ENCODE measurements at places on chromosomes 11 and 22. TPM values are rescaled to one million over a fixed set of nuclear protein-coding genes. Genes with fewer than 3 reads are reported as not detected.
A peak's percentile ranks its signal among the peaks of the same experiment; 100 is the strongest.

- DNase-seq = no peak
- H3K4me1 ChIP-seq = no peaks in the 10 kb centered on the region
- H3K27me3 ChIP-seq = peaks cover 33% of the 10 kb centered on the region
- no peaks in the 10 kb centered on the region for H3K36me3 ChIP-seq
- no peak overlapping the region for H3K27ac ChIP-seq
Observed at GRCh38 chr11:120149246-120149645, 11.3 kb upstream of the TRIM29 start.

DNA sequence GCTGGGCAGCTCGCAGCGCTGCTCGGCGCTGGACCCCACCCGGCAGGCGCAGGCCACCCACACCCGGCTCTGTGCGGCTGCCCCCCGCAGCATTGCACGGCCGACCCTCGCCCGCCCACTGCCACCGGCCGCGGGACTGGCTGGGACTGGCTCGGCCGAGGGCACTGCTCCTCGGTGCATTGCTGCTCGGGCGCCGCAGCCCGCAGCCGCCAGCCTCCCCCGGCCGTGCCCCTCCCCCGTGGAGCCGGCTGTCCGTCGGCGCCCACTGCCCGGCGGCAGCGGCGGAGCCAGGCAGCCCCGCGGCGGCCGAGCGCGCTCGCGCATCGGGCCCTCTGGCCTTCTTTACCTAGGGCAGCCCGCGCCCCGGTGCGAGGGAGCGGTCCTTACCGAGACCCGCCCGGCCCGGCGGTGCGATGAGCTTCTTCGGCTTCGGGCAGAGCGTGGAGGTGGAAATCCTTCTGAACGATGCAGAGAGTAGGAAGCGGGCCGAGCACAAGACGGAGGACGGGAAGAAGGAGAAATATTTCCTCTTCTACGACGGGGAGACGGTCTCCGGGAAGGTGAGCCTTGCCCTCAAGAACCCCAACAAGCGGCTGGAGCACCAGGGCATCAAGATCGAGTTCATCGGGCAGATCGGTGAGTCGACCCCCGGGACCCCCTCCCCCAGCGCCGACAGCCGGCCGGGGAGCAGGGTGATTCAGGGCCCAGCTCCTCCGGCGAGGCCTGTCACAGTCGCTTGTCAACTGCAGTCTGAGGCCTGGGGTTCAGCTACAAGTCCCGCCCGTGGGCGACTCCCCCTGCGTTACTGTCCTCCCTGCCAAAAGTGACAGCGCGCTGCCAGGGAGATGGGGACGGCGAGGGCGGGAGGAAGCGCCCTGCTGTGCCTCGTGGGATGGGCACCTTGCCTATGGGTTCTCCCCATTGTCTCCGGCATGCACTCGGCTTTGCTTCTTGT lies 516 bp downstream of the VPS26B start:
- peak overlapping the region; percentile 85 for H3K27ac ChIP-seq
- H3K4me1 ChIP-seq = peaks cover 26% of the 10 kb centered on the region
- peaks cover 6% of the 10 kb centered on the region for H3K36me3 ChIP-seq
- peak overlapping the region; percentile 96 for H3K4me3 ChIP-seq
- no peak for DNase-seq
- H3K27me3 ChIP-seq = no peaks in the 10 kb centered on the region

DNA sequence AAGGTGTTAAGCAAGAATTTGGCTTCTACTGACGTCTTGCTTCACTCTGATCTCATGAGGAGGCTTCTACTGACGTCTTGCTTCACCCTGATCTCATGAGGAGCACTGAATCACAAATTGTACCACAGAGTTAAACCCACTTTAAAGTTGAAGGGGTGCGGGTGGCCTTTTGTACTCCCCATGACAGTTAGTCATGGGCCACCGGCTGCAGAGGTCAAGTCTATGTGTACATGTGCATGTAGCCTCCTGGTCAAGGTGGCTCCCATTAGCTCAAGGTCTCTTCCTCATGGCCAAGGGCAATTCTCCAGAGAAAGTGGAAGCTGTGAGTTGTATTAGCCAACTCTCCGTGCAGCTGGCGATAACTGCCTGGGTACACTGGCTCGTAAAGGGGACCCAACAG lies 23.1 kb upstream of the FZD4 start:
- no peak overlapping the region for H3K27ac ChIP-seq
- H3K4me1 ChIP-seq = no peaks in the 10 kb centered on the region
- H3K27me3 ChIP-seq = no peaks in the 10 kb centered on the region
- no peak for DNase-seq
- H3K36me3 ChIP-seq = no peaks in the 10 kb centered on the region
- no peak overlapping the region for H3K4me3 ChIP-seq

- no peak overlapping the region for H3K4me3 ChIP-seq
- no peak overlapping the region for H3K27ac ChIP-seq
- no peaks in the 10 kb centered on the region for H3K27me3 ChIP-seq
- no peaks in the 10 kb centered on the region for H3K36me3 ChIP-seq
Observed at GRCh38 chr11:64831411-64831891, 13.0 kb downstream of the CDC42BPG start.

- no peaks in the 10 kb centered on the region for H3K4me1 ChIP-seq
- peak overlapping the region; percentile 34 for H3K4me3 ChIP-seq
- H3K27ac ChIP-seq = no peak overlapping the region
- H3K36me3 ChIP-seq = no peaks in the 10 kb centered on the region
Observed at GRCh38 chr11:36450110-36450572, 59.9 kb downstream of the TRAF6 start.

DNA sequence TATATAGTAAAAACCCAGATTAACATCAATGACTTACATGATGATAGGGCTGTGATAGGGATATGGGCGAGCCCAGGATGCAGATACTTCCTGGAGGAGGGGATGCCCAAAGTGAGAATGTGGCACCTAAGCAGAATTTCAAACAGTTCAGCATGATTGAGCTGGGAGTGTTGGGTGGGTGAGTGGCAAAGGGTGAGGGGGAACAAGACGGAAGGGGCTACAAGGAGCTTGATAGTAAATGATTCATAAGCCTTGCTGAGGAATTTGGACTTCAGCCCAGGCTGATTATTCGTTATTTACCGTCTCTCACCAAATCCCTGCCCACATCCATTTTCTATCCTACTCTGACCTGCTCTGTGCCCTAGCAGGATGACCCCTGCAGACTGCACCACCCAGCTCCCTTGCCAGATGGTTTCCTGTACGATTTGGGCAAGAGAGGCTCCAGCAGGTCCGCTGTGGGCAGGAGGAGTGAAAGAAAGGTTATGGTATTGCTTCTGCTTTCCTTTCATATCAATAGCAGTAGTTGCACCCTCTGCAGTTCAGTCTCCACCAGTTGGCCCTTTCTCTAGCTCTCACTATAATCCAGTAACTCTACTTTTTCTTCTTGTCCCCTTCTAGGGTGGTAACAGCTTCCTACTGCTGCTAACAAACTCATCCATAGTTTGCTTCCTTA lies 30.3 kb upstream of the SIK2 start:
- no peaks in the 10 kb centered on the region for H3K36me3 ChIP-seq
- H3K4me3 ChIP-seq = no peak overlapping the region
- H3K4me1 ChIP-seq = 0 out of 2 replicates have a peak, but pooled peaks cover 4% of the 10 kb centered on the region
- H3K27ac ChIP-seq = no peak overlapping the region
- no peaks in the 10 kb centered on the region for H3K27me3 ChIP-seq
- no peak for DNase-seq

GRCh38 chr11:90874986-90875385 lies 652.1 kb upstream of the CHORDC1 start:
- no peaks in the 10 kb centered on the region for H3K36me3 ChIP-seq
- H3K4me3 ChIP-seq = no peak overlapping the region
- H3K27me3 ChIP-seq = no peaks in the 10 kb centered on the region
- no peak overlapping the region for H3K27ac ChIP-seq

DNA sequence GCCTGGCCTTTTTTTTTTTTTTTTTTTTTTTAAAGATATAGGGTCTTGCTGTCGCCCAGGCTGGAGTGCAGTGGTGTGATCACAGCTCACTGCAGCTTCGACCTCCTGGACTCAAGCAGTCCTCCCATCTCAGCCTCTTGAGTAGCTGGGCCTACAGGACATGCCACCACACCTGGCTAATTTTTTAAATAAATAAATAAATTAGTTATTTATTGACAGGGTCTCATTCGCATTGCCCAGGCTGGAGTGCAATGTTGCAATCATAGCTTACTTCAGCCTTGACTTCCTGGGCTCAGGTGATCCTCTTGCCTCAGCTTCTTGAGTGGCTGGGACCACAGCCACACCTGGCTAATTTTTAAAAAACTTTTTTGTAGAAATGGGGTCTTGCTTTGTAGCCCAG lies 10.5 kb downstream of the AP2A2 start:
- no peaks in the 10 kb centered on the region for H3K27me3 ChIP-seq
- H3K4me1 ChIP-seq = peaks cover 6% of the 10 kb centered on the region
- H3K36me3 ChIP-seq = no peaks in the 10 kb centered on the region
- H3K4me3 ChIP-seq = no peak overlapping the region

- DNase-seq = no peak
- H3K27ac ChIP-seq = no peak overlapping the region
- H3K4me1 ChIP-seq = no peaks in the 10 kb centered on the region
- no peak overlapping the region for H3K4me3 ChIP-seq
- H3K27me3 ChIP-seq = no peaks in the 10 kb centered on the region
- no peaks in the 10 kb centered on the region for H3K36me3 ChIP-seq
Observed at GRCh38 chr22:46618667-46619066, 1.5 kb upstream of the GRAMD4 start.

GRCh38 chr11:37104380-37104779 lies 506.3 kb upstream of the RAG2 start:
- DNase-seq = no peak
- H3K4me1 ChIP-seq = no peaks in the 10 kb centered on the region
- no peaks in the 10 kb centered on the region for H3K36me3 ChIP-seq
- no peak overlapping the region for H3K27ac ChIP-seq

DNA sequence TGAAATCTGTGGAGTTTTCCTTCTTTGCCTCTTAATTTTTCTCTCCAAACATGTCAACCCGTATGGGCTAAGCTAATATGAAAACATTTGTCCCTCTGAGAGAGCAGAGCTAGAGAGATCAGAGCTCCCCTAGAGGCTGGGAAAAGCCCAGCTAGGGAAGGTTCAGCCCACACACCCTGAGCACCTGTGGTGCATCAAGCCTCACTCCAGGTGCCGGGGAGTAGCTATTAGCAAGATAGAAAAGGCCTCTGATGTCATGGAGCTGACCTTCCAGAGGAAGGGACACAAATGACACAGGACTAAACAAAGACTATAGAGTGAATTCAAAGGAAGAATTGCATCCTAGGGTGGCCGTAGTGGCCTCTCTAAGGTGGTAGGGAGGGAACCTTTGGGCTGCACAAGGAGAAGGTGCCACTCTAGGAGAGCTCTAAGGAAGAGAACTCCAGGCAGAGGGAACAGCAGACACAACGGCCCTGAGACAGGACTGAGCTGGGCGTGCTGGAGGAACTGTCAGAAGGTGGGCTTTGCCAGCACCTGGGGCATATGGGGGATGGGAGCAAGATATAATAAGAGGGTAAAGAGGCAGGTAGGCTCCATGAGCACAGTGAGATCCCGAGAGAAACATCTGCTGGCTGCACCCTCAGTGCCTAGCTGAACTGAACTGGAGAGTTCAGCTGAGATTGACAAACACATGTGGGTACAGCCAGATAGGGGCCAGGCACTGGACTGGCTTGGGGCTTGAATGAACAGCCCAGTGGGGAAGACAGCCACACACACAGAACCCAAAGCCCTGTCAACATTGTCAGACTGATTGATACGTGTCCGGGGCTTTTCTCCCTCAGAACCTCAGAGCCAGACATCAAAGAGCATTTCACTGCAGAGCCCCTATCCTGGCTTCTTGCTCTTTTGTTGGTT lies 65.5 kb upstream of the DRD2 start:
- no peaks in the 10 kb centered on the region for H3K4me1 ChIP-seq
- H3K27ac ChIP-seq = no peak overlapping the region
- H3K36me3 ChIP-seq = no peaks in the 10 kb centered on the region
- H3K4me3 ChIP-seq = no peak overlapping the region
- no peak for DNase-seq

- 0 out of 2 replicates have a peak, but pooled peaks cover 2% of the 10 kb centered on the region for H3K36me3 ChIP-seq
- no peak overlapping the region for H3K27ac ChIP-seq
- no peaks in the 10 kb centered on the region for H3K27me3 ChIP-seq
- no peaks in the 10 kb centered on the region for H3K4me1 ChIP-seq
- DNase-seq = no peak
- no peak overlapping the region for H3K4me3 ChIP-seq
Observed at GRCh38 chr11:30342736-30343166, 19.8 kb downstream of the ARL14EP start.

DNA sequence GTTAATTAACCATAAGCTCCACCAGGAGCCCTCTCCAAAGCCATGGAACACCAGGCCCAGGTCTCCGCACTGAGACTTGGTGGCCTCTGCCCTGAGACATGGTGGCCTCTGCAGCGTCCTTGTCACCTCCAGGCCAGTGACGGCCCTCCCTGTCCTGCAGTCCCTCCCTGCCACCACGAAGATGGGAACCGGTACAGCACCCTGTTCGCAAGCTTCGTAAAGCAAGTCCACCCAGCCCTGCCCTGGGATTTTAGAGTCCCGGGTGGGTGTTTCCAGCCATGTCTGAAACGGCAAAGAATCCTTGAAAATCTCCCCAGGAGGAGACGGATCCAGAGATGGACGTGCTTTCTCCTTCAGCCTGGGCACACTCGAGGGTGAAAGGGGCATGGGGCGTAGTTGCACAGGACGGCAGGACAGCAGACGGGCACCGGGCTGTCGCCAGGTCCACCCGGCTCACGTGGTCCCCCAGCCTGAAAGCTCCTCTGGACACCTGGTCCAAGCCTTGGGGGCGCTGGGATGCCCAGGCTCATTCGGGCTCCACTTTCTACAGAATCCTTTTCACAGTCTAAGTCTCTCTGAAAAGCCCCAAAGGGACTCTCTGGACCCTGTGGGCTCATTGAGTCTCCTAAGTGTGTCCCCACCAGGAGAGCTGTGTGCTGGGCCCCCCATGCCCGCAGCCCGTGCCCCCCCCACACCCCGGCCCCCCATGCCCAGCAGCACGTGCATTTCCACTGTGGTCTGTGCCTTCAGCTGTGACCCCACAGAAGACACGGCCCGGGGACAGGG lies 456.2 kb downstream of the BRD1 start:
- no peak for DNase-seq
- H3K4me3 ChIP-seq = no peak overlapping the region
- no peaks in the 10 kb centered on the region for H3K36me3 ChIP-seq
- no peak overlapping the region for H3K27ac ChIP-seq

DNA sequence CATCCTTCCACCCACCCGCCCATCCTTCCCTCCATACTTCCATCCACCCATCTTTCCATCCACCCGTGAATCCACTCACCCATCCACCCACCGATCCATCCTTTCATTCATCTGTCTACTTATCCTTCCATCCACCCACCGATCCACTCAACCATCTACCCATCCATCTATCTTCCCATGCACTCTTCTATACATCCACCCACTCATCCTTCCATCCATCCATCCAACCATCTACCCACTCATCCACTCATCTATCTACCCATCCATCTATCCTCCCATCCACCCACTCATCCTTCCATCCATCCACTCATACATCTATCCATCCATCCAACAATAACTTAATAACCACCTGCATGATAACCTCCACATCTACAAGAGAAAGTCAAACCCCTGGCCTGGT lies 47.3 kb downstream of the WNT7B start:
- H3K27me3 ChIP-seq = no peaks in the 10 kb centered on the region
- DNase-seq = no peak
- H3K27ac ChIP-seq = no peak overlapping the region
- H3K4me3 ChIP-seq = no peak overlapping the region

EMID1 gene
- total RNA-seq = 1.1 TPM

C22orf15 gene
- not detected for total RNA-seq

OR6T1 gene
- not detected for total RNA-seq

LRRC10B gene
- total RNA-seq = 0.23 TPM

APOBEC3G gene
- 4.8 TPM for total RNA-seq

Measured in Panc1 (cell line).